Activated T-cell treated with anti-CD3 and anti-CD28 coated beads, Interleukin-2, amount 50 U/mL, for 48 hours (primary cell): ENCODE measurements at places on chromosomes 3 and 15.

DNA sequence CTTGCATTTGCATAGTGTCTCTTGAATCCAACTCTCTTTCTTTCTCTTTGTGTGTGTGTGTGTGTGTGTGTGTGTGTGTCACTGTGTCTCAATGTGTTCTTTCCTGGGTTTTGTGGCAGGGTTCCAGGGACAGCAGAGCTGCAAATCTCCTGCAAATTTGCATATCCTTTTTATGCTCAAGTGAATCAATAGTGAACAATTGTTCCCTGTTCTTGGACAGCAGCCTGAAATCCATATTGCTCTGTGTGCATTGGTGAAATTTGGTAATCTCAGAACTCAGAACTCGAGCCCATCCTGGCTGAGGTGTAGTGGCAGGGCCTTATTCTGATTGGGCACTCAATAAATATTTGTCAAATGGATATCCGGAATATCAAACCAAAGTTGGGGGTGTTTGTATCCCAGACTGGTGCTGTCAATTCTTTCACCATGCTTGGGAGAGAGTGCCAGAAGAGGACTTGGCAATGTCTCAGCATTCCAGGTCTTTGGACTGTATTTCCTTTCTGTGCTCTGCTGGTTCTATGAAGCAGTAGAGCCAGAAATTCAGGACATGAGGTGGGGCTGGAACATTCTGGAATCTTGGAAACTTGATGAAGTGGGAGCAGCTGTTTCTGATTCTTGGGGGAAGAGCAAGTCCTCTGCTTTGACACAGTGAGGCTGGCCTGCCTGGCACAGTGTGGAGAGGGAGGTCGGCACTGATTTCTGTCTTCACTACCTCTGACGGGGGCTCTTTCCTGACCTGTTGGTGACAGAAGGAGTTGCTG, 380.6 kb upstream of the C2CD4B start:
- no peak for DNase-seq

DNA sequence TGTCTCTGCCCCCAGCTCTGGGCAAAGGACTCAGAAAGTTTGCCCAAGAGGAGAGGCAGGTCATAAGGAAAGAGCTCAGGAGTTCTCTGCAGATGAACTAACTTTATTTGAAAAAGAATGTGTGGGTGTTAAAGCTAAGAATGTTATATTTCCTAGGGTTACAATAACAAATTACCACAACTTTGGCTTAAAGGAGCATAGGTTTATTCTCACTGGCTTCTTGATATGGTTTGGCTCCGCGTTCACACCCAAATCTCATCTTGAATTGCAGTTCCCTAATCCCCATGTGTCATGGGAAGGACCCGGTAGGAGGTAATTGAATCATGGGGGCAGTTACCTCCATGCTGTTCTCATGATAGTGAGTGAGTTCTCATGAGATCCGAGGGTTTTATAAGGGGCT, 383.7 kb upstream of the CFAP20DC start:
- no peak for DNase-seq

DNA sequence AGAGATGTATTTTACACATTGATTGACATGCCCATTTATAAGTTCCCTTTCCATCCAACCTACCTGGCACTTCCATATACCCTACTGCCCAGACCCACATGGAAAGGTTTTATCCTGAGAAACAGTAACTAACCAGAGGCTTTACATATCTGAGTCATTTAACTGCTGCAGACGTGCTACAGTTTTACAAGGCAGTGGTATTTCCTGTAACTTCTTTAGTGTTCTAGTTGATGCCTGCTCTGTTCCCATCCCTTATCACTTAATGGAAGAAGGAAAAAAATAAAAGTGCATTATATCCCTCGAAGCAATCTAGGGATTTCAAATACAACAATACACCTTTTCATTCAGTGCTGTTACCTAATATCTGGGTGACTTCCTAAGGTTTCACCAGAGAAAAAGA, 107.1 kb downstream of the TMCO5A start:
- no peak for DNase-seq

DNA sequence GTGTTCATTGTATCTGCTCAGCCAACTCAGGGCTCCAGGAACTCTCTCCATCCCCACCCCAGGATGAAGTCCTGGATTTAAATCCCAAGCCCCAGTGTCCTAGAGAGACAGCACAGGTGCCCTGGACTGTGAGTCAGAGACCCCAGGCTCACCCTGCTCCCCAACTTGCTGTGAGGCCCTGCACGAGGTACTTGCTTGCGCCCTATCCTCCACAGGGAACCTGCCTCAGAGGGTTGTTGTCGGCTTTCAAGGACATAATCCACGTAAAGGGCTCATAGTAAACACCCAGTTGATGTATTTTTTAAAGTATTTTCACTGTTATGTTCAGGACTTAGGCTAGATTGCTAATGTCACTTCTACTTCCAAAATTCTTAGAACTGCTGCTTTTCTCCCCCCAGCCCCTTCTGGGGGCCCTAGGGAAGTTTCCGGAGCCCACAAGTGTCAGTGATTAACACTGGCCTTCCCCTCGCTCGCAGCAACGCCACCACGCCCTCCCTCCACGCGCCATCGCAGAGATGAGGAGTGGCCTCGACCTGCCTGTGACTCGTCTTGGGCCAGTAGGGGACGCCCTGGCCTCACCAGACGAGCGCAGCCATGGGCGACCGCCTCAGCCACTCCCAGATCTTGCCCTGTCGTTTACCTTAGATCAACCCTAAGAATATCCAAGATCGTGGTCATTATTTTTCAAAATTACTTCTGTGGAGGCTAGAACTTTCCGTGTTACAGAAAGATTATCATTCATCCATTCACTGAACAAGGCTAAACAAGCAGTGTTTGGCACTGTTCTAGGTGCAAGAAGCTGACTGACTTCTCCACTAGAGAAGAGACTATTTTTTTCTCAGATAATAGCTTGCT, 6.0 kb upstream of the SRP14 start:
- peak; percentile 93 for DNase-seq

- peak; percentile 79 for DNase-seq
Observed at GRCh38 chr15:84715441-84716035, 401 bp downstream of the SEC11A start.

GRCh38 chr15:73305331-73306211, 63.2 kb downstream of the HCN4 start:
- DNase-seq: peak; percentile 36

DNA sequence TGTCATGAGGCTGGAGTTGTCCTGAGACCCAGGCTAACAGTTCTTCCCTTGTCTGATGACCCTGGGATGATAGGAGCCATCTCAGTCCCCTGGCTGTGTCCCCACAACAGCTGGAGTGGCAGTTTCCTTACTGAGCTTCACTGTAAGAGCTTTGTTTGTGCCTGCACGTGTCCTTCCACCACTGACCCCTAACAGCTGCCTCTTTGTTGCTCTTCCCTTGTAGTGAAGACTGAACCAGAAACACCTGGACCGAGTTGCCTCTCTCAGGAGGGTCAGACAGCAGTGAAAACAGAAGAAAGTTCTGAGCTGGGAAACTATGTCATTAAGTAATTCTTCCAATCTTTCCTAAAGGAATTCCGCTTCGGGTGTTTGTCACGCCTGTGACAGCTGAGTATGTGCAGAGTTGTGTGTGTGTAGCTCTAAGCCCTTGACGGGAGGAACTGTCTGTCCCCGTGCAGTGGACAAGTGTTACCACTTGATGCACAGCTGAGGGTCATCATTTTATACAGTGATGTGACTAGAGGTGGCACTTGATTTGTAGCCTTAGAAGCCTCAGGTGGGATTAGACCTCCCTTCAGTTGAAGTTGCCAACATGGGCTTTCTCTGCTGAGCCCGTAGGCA, 25.0 kb downstream of the MAP6D1 start:
- no peak for DNase-seq

- DNase-seq: no peak
Observed at GRCh38 chr3:194854206-194854605, 168.5 kb downstream of the FAM43A start.

DNA sequence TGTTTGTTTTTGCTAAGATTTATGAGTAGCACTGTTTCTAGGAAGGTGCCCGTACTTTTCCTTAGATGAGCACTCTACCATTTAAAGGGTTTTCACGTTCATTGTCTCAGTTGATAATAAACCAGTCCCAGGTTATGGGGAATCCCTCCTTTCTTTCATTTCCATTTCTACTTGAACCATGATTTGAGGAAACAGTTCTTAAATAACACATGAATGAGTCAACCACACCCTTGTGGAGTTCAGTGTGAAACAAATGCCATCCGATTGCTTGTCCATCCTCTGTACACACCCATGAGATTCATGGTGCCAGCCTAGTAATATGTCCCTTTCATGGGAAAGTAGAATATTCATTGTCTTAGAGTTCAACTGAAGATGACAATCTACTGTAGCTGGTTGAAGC, 23.1 kb downstream of the CMTM8 start:
- DNase-seq: no peak

GRCh38 chr3:63808633-63809032, 10.5 kb upstream of the C3orf49 start:
- no peak for DNase-seq

DNA sequence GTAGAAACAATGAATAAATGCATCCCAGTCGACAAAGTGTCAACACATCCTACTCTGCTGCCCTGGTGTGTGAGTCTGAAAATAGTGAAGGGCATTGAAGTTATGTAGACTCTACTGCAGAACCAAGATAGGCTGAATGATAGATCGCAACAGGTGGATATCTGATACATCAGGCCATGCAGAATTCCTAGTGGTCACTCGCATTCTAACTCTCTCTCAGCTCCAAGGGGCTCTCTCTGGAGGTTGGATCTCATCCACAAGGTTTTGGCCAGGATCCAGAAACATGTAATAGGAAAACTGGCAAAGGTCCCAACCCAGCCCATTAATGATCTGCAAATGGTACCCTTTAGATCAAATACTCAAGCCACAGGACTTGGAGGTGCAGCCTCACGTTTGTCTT, 514.1 kb downstream of the MAGI1 start:
- no peak for DNase-seq

DNA sequence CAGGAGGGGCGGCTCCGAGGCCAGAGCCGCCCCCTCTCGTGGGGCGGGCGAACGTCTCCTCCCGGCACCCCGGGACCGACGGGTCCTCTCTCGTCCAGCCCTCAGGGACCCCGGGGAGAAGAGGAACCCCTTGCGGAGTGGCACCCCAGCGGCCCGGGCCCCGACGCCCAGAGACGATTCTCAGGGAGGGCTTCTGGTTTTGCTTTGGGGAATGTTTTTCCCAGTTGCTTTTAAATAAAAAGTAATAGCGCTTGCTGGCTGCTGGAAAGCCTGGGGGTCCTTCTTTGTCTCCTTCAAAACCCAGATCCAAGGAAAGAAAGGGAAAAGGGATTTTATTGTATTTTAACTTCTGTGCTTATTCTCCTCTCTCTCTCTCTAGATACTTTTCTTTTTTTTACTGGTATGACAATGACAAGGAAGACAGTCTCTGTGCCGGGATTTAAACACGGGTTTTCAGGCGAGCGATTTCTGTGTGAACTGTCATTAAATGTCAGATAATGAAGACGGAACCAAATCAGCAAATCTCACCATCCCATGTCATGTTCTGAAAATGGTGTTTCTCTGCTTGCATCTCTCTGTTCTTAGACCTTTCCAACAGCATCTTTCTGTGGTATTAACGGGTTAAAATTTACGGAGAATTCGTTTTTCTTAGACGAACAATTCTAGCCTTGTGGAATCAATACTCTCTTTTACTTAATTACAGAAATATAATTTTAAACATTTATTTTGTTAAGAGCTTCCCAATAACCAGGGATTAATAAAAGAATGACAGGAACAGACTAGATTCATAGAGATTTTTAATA, 530 bp upstream of the PCOLCE2 start:
- DNase-seq: no peak

DNA sequence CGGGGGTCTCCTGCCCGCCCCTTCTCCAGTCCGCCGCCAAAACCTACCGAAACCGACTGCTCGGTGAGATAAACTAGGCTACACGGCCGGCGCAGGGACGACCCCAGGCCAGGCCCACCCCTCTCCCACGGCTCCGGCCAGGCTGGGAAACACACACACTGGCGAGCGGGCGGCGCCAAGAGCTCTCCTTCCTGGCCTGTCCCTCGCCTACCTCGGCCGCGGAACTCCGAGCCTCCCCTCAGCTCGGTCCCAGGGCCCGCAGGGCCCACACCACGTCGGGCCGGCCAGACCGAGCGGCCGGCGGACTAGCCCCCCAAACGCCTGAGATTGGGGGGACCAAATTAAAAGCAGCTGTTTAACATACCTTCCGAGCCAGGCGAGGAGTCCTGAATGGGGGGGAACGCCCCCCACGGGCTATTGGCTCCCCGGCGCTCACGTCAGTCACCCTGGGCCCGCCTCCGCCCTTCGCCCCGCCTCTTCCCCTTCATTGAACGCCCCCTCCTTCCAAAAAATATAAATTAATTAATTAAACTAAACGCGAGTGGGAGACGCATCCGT, 4.0 kb upstream of the SIN3A start:
- peak; percentile 92 for DNase-seq

DNA sequence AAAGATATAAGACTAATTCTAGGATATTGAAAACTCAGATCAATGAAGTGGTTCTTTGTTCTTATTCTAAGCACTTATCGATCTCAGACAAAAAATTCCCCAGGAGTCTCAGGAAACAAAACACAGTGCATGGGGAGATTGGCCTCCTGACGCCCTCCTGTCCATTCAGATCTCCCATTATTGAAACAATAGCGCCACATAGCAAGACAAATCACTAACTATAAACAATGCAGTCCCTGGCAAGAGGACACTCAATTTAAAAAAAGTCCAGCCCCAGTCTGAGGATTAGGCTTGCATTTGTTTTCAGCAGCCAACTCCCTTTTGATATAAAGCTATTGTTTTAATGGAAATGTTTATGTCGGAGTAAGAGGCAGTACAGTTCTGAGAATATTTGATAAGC, 528.2 kb downstream of the GABRG3 start:
- no peak for DNase-seq

DNA sequence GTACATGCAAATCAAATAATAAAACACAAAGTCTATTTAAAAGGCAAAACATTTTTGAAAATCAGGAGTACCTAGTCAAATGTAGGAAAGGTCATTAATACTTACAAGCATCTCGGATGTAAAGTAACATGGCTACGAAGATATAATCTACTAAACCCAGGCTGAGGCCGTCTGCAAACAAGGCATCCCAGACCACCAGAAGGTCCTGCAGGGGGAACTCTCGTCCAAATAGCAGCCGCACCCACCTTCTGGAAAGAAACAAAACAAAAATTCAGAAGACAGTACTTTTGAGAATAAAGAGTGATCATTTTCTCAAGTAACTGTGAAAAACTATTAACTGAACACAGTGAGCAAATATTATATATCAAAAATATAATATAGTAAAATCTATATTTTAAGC, 423.1 kb downstream of the PLCL2 start:
- no peak for DNase-seq

- DNase-seq: no peak
Observed at GRCh38 chr3:122988508-122988907, 39.1 kb downstream of the SEMA5B start.
